CD4-positive, alpha-beta T cell treated with Interleukin-17A for 4 hours (primary cell): ENCODE measurements at places on chromosomes 6 and 20.

GRCh38 chr20:46323557-46323956 lies 15.3 kb upstream of the CDH22 start:
- DNase-seq, result no peak

DNA sequence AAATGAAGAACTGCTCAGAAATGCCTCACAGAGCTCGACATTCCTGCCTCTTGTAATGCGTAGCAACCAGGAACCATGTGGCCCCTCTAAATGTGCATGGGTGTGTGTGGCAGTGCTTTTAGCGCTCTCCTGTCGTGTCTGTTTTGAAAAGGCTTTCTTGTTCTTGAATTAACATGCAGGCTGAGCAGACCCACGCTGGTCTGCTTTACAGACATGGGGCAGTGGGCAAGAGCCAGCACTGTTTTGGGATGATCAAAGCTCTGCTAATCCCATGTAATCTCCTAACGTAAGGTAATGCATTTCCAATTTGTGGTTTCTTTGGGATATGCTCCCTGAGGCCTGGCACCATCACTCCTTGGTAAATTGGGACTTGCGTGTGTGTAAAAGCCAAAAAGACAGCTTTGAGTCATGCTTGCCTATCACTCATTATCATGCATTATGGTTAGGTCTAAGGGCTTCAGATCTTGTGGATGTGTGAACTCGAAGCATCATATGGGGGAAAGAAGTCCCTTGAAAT lies 11.8 kb downstream of the RIPOR2 start:
- peak; percentile 45 for DNase-seq

- DNase-seq, result no peak
Observed at GRCh38 chr20:56278196-56278595, 29.7 kb downstream of the MC3R start.

- no peak for DNase-seq
Observed at GRCh38 chr20:49460916-49461315, 21.6 kb downstream of the KCNB1 start.

DNA sequence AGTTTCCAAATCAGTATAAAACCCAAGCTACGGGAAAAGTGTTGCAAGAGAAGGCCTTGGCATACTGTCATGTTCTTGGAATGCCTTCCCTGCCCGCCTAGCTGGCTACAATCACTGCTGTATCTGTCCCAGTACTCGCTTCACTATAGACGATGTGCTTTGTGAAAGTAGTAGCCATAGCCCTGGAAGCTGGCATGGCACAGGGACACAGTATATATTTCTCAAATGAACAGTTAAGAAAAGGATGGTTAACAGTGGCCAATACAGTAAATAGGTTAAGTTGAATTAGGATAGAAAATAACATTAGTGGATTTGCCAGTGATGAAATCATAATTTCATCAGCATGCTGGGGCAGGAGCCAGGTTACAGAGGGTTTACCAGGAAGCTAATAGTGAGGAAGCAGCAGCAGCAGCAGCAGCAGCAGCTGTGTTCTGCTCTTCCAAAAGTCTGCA lies 499.3 kb downstream of the CDKAL1 start:
- no peak for DNase-seq

DNA sequence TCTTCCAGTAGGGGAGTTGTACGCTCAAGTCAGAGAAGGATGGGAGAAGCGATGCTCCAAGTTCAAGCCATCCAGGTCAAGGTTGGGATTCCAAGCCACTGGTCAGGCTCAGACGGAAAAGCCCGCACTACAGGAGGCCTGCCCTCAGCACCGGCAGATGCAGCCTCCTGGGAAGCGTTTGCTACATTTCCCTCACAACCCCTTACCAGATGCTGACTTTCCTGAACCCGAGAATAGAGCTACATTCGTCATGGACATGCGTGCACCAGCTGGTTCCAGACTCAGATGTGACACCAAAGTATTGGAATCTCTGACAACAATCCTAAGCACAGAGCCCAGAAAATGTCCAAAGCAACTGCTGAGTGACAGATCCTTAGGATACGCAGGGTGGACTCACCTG lies 174.8 kb downstream of the SASH1 start:
- no peak for DNase-seq

- DNase-seq, result no peak
Observed at GRCh38 chr6:21494505-21494904, 99.0 kb upstream of the SOX4 start.

GRCh38 chr20:52809003-52809402 lies 163.2 kb upstream of the TSHZ2 start:
- DNase-seq, result no peak

DNA sequence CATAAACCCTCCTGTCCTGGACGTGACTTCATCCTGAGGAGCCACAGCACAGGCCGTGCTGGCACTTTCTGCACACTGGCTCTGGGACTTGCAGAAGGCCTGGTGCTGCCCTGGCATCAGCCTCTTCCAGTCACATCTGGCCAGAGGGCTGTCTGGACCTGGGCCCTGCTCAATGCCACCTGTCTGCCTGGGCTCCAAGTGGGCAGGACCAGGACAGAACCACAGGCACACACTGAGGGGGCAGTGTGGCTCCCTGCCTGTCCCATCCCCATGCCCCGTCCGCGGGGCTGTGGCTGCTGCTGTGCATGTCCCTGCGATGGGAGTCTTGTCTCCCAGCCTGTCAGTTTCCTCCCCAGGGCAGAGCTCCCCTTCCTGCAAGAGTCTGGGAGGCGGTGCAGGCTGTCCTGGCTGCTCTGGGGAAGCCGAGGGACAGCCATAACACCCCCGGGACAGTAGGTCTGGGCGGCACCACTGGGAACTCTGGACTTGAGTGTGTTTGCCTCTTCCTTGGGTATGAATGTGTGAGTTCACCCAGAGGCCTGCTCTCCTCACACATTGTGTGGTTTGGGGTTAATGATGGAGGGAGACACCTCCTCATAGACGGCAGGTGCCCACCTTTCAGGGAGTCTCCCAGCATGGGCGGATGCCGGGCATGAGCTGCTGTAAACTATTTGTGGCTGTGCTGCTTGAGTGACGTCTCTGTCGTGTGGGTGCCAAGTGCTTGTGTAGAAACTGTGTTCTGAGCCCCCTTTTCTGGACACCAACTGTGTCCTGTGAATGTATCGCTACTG lies 22.0 kb upstream of the PYGB start:
- DNase-seq, result no peak

GRCh38 chr20:39398656-39399055 lies 436.5 kb downstream of the DHX35 start:
- no peak for DNase-seq

DNA sequence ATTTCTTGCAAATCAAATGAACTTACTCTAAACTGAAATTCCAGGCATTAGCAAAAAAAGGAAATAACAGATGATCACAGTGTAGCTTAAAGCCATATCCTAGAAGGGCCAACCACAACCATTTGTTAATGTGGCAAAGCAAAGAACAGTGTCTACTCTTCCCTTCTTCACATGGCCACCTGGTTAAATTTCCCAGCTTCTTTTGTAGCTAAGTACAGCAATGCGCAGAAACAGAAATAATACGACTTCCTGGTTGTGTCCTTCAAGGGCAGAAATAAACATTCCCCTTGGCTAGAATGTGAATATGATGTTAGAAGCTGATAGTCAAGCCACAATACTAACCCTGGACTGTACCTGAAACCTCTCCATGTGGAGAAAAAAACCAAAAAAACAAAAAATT lies 9.6 kb downstream of the SNX3 start:
- DNase-seq, result no peak

- no peak for DNase-seq
Observed at GRCh38 chr6:101351173-101351572, 42.3 kb upstream of the GRIK2 start.

GRCh38 chr6:168734523-168734922 lies 293.5 kb downstream of the SMOC2 start:
- no peak for DNase-seq

DNA sequence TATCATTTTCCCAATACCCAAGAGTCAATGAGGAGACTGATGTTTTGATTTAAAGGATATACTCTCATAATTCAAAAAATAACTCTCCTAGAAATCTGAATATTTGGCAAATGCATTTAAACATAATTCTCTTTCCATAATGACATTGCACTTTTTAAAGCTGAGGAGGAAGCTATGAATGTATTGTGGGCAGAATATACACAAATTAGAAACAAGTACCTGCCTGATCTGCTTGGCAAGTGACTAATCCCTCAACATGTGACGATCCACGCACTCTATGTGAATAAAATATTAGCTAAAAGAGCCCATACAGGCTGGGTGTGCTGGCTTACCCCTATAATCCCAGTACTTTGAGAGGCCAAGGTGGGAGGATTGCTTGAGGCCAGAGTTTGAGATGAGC lies 88.3 kb upstream of the CCDC28A start:
- DNase-seq, result no peak

- no peak for DNase-seq
Observed at GRCh38 chr6:105855433-105855832, 230.7 kb upstream of the PRDM1 start.

DNA sequence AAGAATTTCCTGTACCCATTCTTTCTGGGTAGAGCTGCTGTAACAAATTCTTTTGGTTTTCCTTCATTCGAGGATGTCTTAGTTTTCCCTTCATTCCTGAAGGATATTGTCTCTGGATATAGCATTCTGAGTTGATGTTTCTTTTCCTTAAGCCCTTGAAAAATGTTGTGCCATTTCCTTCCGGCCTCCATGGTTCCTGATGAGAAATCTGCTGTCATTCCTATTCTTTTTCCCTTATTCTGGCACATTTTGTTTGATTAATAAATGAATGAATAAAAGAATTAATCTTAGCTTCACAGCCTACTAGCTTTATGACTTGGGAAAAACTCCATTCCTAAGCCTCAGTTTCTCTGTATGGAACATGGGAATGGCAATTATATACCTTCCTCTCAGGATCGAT lies 173.1 kb downstream of the EYA2 start:
- no peak for DNase-seq

GRCh38 chr20:51745804-51746203 lies 22.4 kb downstream of the ATP9A start:
- DNase-seq, result no peak

- DNase-seq, result no peak
Observed at GRCh38 chr6:149433881-149434280, 33.8 kb downstream of the SUMO4 start.

- DNase-seq, result no peak
Observed at GRCh38 chr6:6590530-6590929, 2.0 kb downstream of the LY86 start.

GRCh38 chr6:111220383-111221031 lies 133.2 kb downstream of the SLC16A10 start:
- DNase-seq, result no peak

- no peak for DNase-seq
Observed at GRCh38 chr20:1371202-1371782, 21.6 kb downstream of the FKBP1A start.
